Urinary bladder (tissue), 4 donors: ENCODE measurements at places on chromosomes 3 and 15. TPM values are rescaled to one million over a fixed set of nuclear protein-coding genes. Genes with fewer than 3 reads are reported as not detected.

GRCh38 chr15:91253605-91254004, 153.5 kb downstream of the SV2B start:
- no peak for DNase-seq

DNA sequence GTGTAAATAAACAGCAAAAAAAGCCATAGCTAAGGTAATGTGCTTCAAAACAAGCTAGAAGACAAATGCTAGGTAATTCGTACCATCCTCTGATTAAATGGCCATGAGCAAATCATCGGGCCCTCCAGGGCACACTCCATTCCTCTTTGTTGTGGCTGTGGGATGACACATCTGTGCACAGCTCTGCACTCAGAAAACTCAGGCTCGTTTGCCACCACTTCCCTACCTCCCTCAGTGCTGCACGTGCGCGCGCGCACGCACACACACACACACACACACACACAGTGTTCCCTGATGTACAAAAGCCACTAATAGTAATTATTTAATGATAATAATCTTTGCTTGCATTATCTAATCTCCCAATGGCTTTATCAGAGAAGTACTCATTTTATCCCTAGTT, 336.6 kb downstream of the FEZF2 start:
- no peak for DNase-seq

GRCh38 chr3:179546814-179547241, 15.9 kb upstream of the ACTL6A start:
- no peak for DNase-seq

GRCh38 chr3:30455840-30456239, 150.6 kb upstream of the TGFBR2 start:
- no peak for DNase-seq

DNA sequence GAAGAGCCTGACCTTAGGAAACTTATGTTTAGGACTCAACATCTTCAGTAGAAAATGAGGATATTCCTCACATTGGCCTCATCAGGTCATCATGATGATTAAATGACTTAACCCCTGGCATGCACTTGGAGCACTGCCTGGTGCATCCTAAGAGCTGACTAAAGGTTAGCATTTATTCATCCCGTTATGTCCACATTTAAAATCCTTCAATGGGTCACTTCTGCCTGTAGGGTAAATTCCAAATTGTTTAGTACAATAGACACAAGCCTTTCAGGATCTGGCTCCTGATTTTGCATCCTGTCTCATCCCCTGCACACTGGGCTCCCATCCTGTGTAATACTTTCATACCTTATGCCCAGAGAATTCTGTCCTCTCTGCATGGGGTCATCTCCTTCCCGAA, 195.2 kb upstream of the MCTP2 start:
- no peak for DNase-seq

GRCh38 chr3:78823859-78824258, 943.9 kb downstream of the ROBO1 start:
- no peak for DNase-seq

- DNase-seq, result no peak
Measured at GRCh38 chr3:69160107-69160506, 37.7 kb upstream of the LMOD3 start.

GRCh38 chr15:83890587-83890986, 236.7 kb downstream of the ADAMTSL3 start:
- DNase-seq, result no peak

GRCh38 chr3:120040813-120041377, 53.4 kb downstream of the GSK3B start:
- no peak for DNase-seq

GRCh38 chr3:88912294-88912877, 195.0 kb upstream of the EPHA3 start:
- no peak for DNase-seq

GRCh38 chr15:40106203-40107161, 2.2 kb downstream of the BMF start:
- DNase-seq, result no peak

GRCh38 chr3:17154221-17154620, 269.5 kb downstream of the PLCL2 start:
- DNase-seq, result no peak

DNA sequence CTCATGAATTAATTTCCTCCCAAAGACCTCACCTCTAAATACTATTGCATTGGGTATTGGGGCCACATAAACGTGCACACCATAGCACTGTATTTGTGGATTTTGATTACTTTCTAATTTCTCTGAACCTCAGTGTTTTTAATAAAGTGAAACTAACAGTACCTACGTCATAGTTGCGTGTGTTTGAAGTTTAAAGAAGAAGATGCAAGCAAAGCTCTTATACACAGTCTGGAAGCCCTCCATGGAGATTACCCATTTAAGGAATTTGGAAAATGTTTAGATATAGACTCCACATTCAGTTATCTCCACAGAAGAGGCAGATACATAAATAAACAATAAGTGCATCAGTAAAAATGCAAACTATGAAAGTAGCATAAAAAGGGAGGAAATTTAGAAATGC, 581.1 kb upstream of the GBE1 start:
- DNase-seq, result no peak

GP9 gene
- not detected for polyA plus RNA-seq

SCAANT1 gene
- polyA plus RNA-seq, result not detected

ZMAT3 gene
- 4.0 TPM for polyA plus RNA-seq

PTH1R gene
- polyA plus RNA-seq, result 26.4 TPM

CASR gene
- 0.25 TPM for polyA plus RNA-seq

ERICH6 gene
- not detected for polyA plus RNA-seq

FGF7 gene
- polyA plus RNA-seq, result 56.4 TPM

IL17RB gene
- 0.43 TPM for polyA plus RNA-seq

LRRIQ4 gene
- polyA plus RNA-seq, result not detected

PDCD10 gene
- polyA plus RNA-seq, result 48.9 TPM

GOLGA6D gene
- polyA plus RNA-seq, result not detected

MED12L gene
- 0.11 TPM for polyA plus RNA-seq
